Activated CD4-positive, alpha-beta T cell treated with anti-CD3 and anti-CD28 coated beads, Interleukin-2, amount 10 ng/mL, durations not matched to agents 7 days and 5 days (primary cell): ENCODE measurements at places on chromosomes 7 and 10. TPM values are rescaled to one million over a fixed set of nuclear protein-coding genes. Genes with fewer than 3 reads are reported as not detected.

DNA sequence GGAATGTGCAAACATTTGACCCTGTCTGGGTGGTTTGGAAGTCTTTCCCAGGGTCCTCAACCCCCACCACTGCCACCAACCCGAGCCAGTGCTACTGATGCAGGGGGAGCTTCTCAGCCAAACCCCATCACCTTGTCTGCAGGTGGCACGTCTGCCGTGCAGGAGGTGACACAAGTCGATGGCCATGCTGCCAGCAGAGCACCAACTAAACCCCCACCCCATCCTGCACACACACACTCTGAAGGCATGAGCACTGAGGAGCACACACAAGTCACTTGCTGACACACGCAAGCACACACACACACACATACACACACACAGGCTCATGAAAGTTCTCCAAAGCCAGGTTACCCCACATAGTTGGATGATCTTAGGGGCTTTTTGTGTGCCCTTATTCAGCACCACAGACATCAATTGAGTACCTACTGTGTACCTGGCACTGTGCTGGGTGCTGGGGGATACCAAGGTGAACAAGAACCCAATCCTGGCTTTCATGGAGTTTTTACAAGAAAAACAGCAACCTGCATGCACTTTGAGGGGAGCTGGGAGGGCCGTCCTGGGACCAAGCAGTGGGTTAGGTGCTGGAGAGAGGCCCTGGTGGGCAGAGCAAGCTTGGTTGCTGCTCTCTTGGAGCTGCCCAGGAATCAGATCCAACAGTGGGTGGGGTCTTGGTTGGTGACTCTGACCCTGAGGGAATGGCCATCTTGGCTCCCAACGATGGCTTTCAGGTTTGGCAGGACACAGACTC, 118.8 kb downstream of the RGS10 start:
- no peak overlapping the region for H3K4me3 ChIP-seq
- H3K27ac ChIP-seq: no peak overlapping the region
- peaks cover 7% of the 10 kb centered on the region for H3K36me3 ChIP-seq
- peaks cover 6% of the 10 kb centered on the region for H3K4me1 ChIP-seq

AUTS2 gene
- 18.9 TPM for total RNA-seq

GRCh38 chr10:117253908-117254307, 13.0 kb downstream of the SLC18A2 start:
- no peaks in the 10 kb centered on the region for H3K36me3 ChIP-seq
- no peak overlapping the region for H3K27ac ChIP-seq
- H3K4me3 ChIP-seq: no peak overlapping the region
- H3K27me3 ChIP-seq: peaks cover 5% of the 10 kb centered on the region
- DNase-seq: no peak

- peak overlapping the region; percentile 91 for H3K4me3 ChIP-seq
- peak overlapping the region; percentile 97 for H3K27ac ChIP-seq
- peaks cover 34% of the 10 kb centered on the region for H3K36me3 ChIP-seq
- H3K4me1 ChIP-seq: peaks cover 53% of the 10 kb centered on the region
- H3K27me3 ChIP-seq: no peaks in the 10 kb centered on the region
These were observed 79.3 kb downstream of the MKI67 start for GRCh38 chr10:128046953-128047290.

IGFBP3 gene
- total RNA-seq: 4.1 TPM

DNA sequence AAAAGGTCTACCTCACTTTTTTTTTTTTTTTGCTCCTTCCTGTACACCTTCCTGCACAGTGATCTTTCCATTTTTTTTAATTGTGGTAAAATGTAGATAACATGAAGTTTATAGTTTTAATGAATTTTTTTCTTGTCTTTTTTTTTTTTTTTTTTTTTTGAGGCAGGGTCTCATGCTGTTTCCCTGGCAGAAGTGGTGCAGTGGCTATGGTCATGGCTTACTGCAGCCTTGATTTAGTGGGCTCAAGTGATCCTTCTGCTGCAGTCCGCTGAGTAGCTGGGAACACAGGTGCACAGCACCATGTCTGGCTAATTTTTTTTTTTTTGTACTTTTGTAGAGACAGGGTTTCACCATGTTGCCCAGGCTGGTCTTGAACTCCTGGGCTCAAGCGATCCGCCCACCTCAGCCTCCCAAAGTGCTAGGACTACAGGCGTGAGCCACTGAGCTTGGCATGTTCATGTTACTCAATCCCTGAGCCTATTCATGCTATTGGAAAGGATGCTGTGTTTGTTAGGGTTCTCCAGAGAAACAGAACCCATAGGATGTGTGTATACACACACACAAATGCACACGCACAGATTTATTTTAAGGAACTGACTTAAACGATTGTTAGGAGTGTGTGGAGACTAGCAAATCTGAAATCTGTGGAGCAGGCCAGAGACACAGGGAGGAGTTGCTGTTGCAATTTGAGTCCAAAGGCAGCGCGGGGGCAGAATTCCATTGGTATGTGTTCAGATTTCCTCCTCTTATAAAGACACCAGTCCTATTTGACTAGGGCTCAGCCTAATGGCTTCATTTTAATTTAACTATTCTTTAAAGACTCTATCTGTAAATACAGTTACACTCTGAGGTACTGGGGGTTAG, 29.1 kb downstream of the GALNT11 start:
- no peak for DNase-seq
- peaks cover 2% of the 10 kb centered on the region for H3K36me3 ChIP-seq
- no peaks in the 10 kb centered on the region for H3K4me1 ChIP-seq
- H3K27me3 ChIP-seq: no peaks in the 10 kb centered on the region
- H3K27ac ChIP-seq: no peak overlapping the region
- no peak overlapping the region for H3K4me3 ChIP-seq

LEP gene
- total RNA-seq: not detected

- no peaks in the 10 kb centered on the region for H3K36me3 ChIP-seq
- H3K27ac ChIP-seq: no peak overlapping the region
- no peaks in the 10 kb centered on the region for H3K27me3 ChIP-seq
- no peak for DNase-seq
- no peak overlapping the region for H3K4me3 ChIP-seq
- H3K4me1 ChIP-seq: no peaks in the 10 kb centered on the region
These were observed 115.8 kb upstream of the SORCS1 start for GRCh38 chr10:107280293-107280692.

DNA sequence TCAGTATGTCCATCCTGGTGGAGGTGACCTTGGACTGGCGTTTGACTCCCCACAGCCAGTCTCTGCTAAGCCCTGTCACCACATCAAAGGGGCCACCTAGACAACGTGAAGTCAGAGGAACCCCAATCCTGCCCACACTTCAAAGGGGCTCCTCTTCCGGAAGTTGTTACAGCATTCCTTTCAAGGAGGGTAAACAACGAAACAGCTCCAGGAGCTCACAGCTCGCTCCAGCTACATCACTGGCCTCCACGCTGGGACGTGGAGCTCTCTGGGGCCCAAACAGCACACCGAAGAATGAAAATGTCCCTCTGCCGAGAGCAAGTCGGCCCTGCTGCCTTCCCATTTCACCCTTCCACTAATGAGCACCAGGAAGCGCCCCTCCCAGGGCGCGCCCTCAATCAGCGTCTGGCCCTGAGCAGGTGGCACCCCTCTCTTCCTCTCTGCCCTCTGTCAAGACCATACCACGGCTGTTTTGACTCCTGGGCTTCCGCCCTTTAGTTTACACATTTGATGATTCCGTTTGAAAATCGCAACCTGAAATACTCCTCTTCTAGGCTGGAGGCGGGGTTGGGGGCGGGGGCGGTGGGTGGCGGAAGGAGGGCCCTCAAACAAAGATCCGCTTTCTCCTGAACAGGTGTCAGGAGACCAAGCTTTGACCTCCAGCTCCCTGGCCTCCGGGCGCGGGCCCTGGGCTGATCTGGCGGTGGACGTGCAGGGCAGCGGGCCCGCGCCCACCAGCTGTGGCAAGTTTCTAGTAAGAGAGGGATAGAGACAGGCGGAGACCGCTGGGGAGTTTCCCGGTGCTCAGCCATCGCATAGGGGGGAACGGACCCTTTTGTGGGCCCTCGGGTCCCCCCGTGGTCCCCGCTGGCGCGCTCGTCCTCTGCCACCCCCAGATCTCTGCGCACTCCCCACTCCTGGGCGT, 53.1 kb upstream of the KDM7A start:
- H3K27me3 ChIP-seq: no peaks in the 10 kb centered on the region
- H3K27ac ChIP-seq: peak overlapping the region; percentile 98
- H3K4me1 ChIP-seq: peaks cover 56% of the 10 kb centered on the region
- peak overlapping the region; percentile 89 for H3K4me3 ChIP-seq
- H3K36me3 ChIP-seq: peaks cover 2% of the 10 kb centered on the region

DNA sequence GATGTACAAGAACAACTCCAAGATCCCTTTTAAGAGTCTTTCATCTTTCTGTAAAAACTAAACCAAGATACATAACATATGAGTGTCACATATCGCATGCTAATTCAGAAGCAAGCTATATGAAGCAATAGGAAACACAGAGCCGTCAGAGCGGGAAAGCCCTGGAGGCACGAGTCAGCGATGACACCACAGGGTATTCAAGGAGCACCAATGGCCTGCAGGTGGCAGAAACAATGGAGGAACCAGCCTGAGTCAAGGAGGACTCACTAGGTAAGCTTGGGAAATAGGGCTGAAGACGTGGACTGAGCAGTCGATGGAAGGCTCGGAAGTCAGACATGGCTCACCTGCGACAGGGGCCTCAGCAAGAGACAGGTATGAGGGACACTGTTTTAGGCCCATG, 214.4 kb downstream of the FAM107B start:
- peak overlapping the region; percentile 88 for H3K27ac ChIP-seq
- H3K4me3 ChIP-seq: no peak overlapping the region
- no peaks in the 10 kb centered on the region for H3K27me3 ChIP-seq
- no peak for DNase-seq
- peaks cover 71% of the 10 kb centered on the region for H3K36me3 ChIP-seq

GRCh38 chr10:126012485-126012884, 116.1 kb downstream of the FANK1 start:
- H3K4me3 ChIP-seq: no peak overlapping the region
- no peaks in the 10 kb centered on the region for H3K36me3 ChIP-seq
- no peaks in the 10 kb centered on the region for H3K27me3 ChIP-seq

TEX47 gene
- total RNA-seq: not detected

GRCh38 chr10:124249196-124249595, 155.8 kb upstream of the CHST15 start:
- DNase-seq: no peak
- H3K27ac ChIP-seq: peak overlapping the region; percentile 19
- H3K4me3 ChIP-seq: no peak overlapping the region
- H3K27me3 ChIP-seq: no peaks in the 10 kb centered on the region

NAT16 gene
- total RNA-seq: not detected

ZNF365 gene
- not detected for total RNA-seq

DNA sequence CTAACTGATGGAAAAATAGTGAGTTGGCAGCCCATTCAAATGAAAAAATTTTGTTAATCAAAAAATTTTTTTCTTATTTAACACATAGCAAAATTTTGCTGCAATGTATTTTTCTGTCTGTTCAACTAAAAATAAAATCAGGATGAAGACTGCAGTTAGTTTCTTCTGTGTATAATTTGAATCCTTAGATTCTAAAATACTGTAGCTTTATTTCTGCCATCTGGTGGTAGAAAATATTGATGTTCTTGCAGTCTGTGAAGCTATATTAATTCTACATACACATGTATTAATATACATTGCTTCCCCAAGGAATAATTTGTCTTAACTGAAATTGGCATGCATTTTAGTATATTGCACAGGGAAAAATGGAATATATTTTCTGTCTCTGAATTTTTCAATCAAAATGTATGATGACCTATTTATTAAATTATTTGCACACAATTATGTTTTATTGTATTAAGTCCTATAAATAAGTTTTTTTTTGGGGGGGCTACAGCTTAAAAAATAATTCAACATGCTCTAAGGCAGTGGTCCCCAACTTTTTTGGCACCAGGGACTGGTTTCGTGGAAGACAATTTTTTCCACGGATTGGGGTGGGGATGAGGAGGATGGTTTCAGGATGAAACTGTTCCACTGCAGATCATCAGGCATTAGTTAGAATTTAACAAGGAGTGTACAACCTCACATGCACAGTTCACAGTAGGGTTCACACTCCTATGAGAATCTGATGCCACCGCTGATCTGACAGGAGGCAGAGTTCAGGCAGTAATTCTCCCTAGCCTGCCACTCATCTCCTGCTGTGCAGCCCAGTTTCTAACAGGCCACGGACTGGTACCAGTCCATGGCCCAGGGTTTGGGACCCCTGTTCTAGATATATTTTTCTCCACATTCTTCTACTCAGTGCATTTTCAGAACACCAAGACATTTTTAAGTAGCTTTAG, 119.4 kb downstream of the GNAT3 start:
- H3K4me3 ChIP-seq: no peak overlapping the region
- DNase-seq: no peak
- no peak overlapping the region for H3K27ac ChIP-seq
- H3K27me3 ChIP-seq: no peaks in the 10 kb centered on the region
- H3K4me1 ChIP-seq: no peaks in the 10 kb centered on the region

- peaks cover 36% of the 10 kb centered on the region for H3K36me3 ChIP-seq
- DNase-seq: peak; percentile 52
- H3K4me3 ChIP-seq: no peak overlapping the region
- no peaks in the 10 kb centered on the region for H3K27me3 ChIP-seq
These were observed 80.2 kb downstream of the RNF216 start for GRCh38 chr7:5701085-5701914.

- H3K4me3 ChIP-seq: no peak overlapping the region
- H3K27ac ChIP-seq: no peak overlapping the region
These were observed 740.7 kb downstream of the TNS3 start for GRCh38 chr7:46841248-46841647.

DNA sequence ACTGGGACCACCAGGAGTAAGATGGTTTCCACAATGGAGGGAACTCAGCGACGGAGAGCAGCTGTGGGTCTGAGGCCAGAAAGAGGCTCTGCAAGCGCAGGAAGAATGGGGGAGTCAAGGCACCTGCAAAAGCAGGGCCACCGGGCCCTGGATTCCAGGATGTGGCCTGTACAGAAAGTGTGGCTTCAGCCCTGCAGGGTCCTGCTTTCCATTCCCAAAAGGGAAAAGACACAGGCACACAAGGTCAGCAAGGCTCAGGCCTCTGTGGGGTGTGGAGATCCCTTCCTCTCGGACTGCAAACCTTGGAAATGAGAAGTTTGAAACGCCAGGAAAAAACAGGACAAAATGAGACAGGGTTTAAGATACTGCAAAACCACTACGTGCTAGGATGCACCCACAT, 232.5 kb downstream of the TNS3 start:
- H3K36me3 ChIP-seq: no peaks in the 10 kb centered on the region
- H3K27ac ChIP-seq: no peak overlapping the region
- no peak for DNase-seq
- H3K4me3 ChIP-seq: no peak overlapping the region

- no peak overlapping the region for H3K4me3 ChIP-seq
- H3K4me1 ChIP-seq: peaks cover 9% of the 10 kb centered on the region
- no peaks in the 10 kb centered on the region for H3K27me3 ChIP-seq
- H3K27ac ChIP-seq: no peak overlapping the region
- H3K36me3 ChIP-seq: no peaks in the 10 kb centered on the region
These were observed 67.5 kb downstream of the CHST15 start for GRCh38 chr10:124025660-124026588.

DNA sequence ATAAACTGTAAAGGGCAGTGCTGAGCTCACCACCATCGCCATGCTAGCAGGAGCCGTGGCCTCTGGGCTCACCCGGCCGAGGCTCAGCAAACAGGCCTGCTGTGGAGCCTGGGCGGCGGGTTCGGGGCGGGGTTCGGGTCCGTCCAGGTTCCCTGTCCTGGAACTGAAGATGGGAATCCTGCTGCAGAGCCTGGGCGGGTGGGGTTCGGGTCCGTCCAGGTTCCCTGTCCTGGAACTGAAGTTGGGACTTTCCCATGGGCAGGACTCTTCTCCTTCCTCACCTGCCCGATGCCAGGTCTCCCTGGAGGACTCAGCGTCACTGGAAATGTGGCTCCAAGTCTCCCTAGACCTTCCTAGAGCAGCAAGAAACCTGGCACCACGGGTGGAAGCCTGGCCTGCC, 36.6 kb downstream of the EN2 start:
- H3K4me3 ChIP-seq: no peak overlapping the region
- H3K27ac ChIP-seq: no peak overlapping the region
- H3K4me1 ChIP-seq: peaks cover 19% of the 10 kb centered on the region
- no peak for DNase-seq

MIOS gene
- 25.4 TPM for total RNA-seq

ZKSCAN5 gene
- 15.2 TPM for total RNA-seq

SLC13A1 gene
- total RNA-seq: not detected

GRCh38 chr10:31808258-31809218, 120.1 kb downstream of the ARHGAP12 start:
- peaks cover 6% of the 10 kb centered on the region for H3K4me1 ChIP-seq
- H3K27me3 ChIP-seq: no peaks in the 10 kb centered on the region
